T-helper 17 cell (primary cell): ENCODE measurements at places on chromosomes 4 and X.

GRCh38 chr4:111639120-111639690 is 506.0 kb upstream of the FAM241A start:
- H3K4me1 ChIP-seq, result no peaks in the 10 kb centered on the region
- no peaks in the 10 kb centered on the region for H3K36me3 ChIP-seq
- no peak for DNase-seq
- no peaks in the 10 kb centered on the region for H3K27me3 ChIP-seq

DNA sequence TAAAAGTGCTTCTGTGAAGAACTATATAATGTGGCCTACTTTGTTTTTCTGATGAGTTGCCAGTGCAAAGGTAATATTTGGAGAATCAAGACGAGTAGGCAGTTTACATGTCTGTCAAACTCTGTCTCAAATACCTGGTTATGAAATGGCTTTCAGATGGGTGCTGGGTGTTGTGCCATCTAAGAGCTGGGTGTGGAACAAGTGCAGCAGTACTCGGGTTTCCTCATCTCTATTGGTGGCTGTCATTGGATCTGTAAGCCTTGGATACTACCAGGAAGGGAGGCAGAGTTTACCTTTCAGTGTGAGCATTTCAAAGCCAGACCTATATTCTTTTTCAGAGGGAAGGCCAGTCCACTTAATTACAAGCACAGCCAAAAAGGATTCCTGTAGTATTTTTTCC is 37.2 kb downstream of the MTM1 start:
- no peak for DNase-seq
- H3K4me1 ChIP-seq, result peaks cover 23% of the 10 kb centered on the region
- no peak overlapping the region for H3K4me3 ChIP-seq
- no peak overlapping the region for H3K27ac ChIP-seq
- H3K36me3 ChIP-seq, result peaks cover 20% of the 10 kb centered on the region
- no peaks in the 10 kb centered on the region for H3K27me3 ChIP-seq

- no peak for DNase-seq
- no peaks in the 10 kb centered on the region for H3K27me3 ChIP-seq
- H3K36me3 ChIP-seq, result no peaks in the 10 kb centered on the region
- H3K27ac ChIP-seq, result no peak overlapping the region
- H3K4me3 ChIP-seq, result no peak overlapping the region
- no peaks in the 10 kb centered on the region for H3K4me1 ChIP-seq
Measured at GRCh38 chr4:59122626-59123025, 2012.4 kb upstream of the IGFBP7 start.

- DNase-seq, result no peak
- no peaks in the 10 kb centered on the region for H3K27me3 ChIP-seq
- H3K4me3 ChIP-seq, result no peak overlapping the region
- no peak overlapping the region for H3K27ac ChIP-seq
- H3K4me1 ChIP-seq, result no peaks in the 10 kb centered on the region
- no peaks in the 10 kb centered on the region for H3K36me3 ChIP-seq
Measured at GRCh38 chrX:134013092-134013497, 27.7 kb upstream of the GPC3 start.

DNA sequence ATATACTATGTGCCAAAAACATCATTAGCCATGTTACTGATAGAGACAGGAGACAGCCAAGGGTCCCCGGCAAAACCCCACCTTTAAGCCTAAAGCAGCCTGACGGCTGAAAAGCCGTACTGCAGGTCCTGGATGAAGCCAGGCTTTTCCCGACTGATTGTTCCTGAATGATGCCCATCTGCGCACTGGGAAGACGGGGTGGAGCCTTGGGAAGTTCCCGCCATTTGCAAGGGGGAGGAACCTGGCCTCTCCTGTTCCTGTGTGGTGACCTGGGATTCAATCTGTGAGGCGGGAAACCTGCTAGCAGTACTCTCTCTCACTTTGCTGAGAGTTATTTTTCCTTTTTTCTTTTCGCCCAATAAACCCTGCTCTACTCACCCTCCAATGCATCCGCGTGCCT is 15.1 kb upstream of the CAMK2D start:
- no peaks in the 10 kb centered on the region for H3K27me3 ChIP-seq
- DNase-seq, result no peak
- H3K27ac ChIP-seq, result no peak overlapping the region
- H3K36me3 ChIP-seq, result no peaks in the 10 kb centered on the region
- no peak overlapping the region for H3K4me3 ChIP-seq
- peaks cover 2% of the 10 kb centered on the region for H3K4me1 ChIP-seq

GRCh38 chr4:125958519-125958918 is 643.8 kb downstream of the FAT4 start:
- H3K36me3 ChIP-seq, result no peaks in the 10 kb centered on the region
- DNase-seq, result no peak
- no peak overlapping the region for H3K4me3 ChIP-seq
- no peaks in the 10 kb centered on the region for H3K4me1 ChIP-seq

GRCh38 chr4:82437285-82438005 is 7.1 kb downstream of the ENOPH1 start:
- H3K27ac ChIP-seq, result no peak overlapping the region
- H3K36me3 ChIP-seq, result peaks cover 5% of the 10 kb centered on the region
- H3K27me3 ChIP-seq, result no peaks in the 10 kb centered on the region
- no peak overlapping the region for H3K4me3 ChIP-seq
- peaks cover 36% of the 10 kb centered on the region for H3K4me1 ChIP-seq

DNA sequence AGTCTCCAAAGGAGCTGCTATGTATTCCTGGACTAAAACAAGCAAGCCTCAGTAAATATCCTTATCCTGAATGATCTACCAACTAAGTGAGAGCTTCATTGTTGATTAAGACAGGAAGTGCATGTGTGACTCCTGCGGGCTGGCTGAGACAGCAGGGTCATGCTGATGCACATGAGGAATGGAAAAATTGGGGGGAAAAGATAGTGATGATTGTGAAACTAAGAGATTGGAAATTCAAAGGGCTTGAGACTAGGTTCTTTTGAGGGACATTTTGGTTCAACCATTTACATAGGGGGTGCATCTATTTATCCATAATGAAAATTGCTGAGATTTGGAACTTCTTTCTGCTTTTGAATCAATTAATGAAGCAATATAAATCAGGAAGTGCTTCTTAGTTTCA is 61.1 kb upstream of the C1QTNF7 start:
- H3K36me3 ChIP-seq, result peaks cover 7% of the 10 kb centered on the region
- no peak overlapping the region for H3K27ac ChIP-seq
- no peak overlapping the region for H3K4me3 ChIP-seq
- DNase-seq, result no peak

GRCh38 chrX:41472231-41472815 is 25.2 kb downstream of the NYX start:
- no peak for DNase-seq
- no peaks in the 10 kb centered on the region for H3K27me3 ChIP-seq
- H3K4me1 ChIP-seq, result no peaks in the 10 kb centered on the region
- no peaks in the 10 kb centered on the region for H3K36me3 ChIP-seq
- no peak overlapping the region for H3K27ac ChIP-seq
